ENCODE measurements at places on chromosomes 3 and 15. TPM values are rescaled to one million over a fixed set of nuclear protein-coding genes. Genes with fewer than 3 reads are reported as not detected.

The C15orf62 gene
- total RNA-seq: not detected

The SPATA12 gene
- not detected for total RNA-seq

The GOLGA8S gene
- not detected for total RNA-seq

The APBA2 gene
- 31.2 TPM for total RNA-seq

The ERICH6 gene
- 0.48 TPM for total RNA-seq

The SERPINI2 gene
- not detected for total RNA-seq

The CCR5 gene
- total RNA-seq: not detected

The DET1 gene
- total RNA-seq: 10.7 TPM

The PFKFB4 gene
- 19.4 TPM for total RNA-seq

The CHRD gene
- 0.52 TPM for total RNA-seq
